ENCODE measurements at places on chromosomes 11 and 22.

DNA sequence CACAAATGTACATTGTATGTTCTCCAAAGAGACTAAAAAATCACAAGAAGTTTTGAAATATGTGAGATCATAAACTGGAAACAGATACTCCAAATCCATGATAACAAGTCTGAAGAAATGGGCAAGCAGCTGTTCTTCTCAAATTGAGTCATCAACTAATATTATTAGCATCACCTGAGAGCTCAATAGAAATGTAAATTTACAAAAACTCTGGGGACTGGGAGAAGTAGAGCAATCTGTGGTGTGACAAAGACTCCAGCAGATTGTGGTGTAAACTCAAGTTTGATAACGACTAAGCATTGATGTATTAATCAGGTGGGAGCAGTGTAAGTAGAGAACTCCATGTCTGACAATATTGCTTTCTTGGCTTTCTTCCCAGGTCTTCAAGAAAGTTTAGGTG lies 53.2 kb downstream of the GLYATL1 start:
- DNase-seq = no peak

DNA sequence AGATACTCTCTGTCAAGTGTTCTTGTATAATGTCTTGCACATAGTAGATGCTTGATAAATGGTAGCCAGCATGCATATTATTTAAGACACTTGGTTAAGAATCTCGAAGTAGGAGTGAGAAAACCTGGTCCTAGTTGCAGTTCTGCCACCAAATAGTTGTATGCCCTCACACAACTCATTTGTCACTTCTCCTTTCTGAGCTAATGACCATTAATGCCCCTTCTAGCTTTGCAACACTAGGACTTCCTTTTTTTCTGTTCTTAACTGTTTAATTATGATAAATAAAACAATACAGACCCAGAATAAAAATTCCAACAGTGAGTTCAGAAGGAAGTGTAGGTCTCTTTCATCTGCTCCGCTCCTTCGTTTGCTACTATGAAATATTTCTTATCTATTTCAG lies 453.6 kb downstream of the TMEM135 start:
- DNase-seq = no peak

DNA sequence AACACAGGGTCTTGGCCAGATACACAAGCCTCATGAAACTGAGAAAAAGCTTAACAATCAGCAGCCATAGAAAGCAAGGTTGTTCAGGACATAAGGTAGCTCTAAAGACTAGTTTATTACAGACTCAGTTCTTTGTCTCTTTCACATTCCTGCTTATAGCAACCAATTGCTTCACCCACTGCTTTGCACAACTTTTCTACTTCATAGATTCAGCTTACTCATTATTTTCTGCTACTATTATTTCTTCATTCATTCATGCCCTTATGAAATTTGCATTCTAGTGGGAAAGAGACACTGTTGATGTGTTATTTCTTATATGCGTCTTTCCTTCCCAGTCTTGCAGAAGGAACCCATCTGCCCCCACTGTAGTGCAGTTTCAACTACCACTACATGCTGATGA lies 4.7 kb downstream of the CCDC34 start:
- DNase-seq = no peak

- no peak for DNase-seq
Observed at GRCh38 chr11:64444838-64445441, 86.0 kb downstream of the RPS6KA4 start.

DNA sequence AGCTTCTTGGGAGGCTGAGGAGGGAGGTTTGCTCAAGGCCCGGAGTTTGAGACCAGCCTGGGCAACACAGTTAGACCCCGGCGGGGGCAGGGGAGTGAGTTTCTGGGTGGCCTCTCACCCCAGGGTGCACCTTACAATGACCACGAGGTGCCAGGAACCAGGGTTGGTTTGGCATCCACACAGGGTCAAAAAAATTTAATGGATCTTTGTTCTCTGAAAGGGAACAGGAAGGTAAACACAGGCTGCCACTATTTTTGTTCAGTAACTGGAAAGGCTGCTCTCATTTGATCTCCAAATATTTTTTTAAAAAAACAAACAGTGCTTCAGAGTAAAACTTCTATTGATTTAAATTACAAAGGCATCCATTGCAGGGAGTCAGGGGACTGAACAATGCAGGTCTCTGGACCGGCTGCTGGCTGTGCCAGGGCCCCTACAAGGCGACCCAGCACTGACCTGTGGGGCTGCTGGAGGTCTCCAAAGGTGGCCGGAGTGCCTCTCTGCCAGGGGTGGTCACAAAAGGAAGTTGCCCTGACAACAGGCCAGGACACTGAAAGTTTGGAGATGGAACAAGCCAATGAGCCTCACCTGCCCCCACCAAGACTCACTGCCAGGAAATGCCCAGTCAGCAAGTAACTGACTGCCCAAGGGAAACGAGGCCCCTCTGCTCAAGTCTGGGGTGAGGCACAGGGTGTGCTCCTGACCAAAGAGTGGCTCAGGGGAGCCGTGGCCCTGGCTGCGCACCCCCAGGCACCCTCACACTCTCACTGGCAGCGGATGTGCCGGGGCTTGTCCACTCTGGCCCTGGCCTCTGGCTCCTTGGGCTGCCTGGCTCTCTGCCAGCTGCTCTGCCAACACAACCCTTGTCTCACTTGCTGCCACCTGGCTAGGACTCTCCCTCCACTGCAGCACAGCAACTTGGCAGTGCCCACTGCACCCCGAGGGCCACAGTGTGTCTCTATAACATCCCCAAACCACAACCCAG lies 51.8 kb downstream of the ARFGAP3 start:
- no peak for DNase-seq

GRCh38 chr11:47791774-47792430 lies 24.8 kb upstream of the FNBP4 start:
- DNase-seq = no peak

DNA sequence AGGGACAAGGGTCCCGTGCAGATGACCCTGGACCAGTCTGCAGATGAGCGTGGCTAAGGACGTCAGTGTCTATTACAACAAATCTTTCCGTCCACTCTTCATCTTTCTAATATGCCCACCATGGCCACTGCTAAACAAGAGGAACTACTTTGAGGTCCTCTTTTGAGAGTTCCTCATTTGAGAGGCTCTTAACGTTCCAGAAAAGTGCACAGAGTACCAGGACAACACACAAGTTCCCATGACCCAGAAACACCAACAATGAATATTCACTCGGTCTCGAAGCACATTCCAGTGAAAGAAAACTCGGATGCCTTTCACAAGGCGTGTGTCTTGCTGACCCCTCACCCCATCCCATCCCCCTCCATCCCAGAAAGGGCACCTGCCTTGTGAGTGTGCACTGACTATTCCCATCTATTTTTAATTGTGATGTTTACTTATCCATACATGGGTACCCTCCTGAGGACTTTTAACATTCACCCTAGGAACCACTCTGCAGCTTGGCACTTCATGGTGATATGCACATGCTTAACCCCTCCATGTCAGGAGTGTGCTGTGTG lies 157.0 kb downstream of the SHANK2 start:
- no peak for DNase-seq

All from kidney glomerular epithelial cell (primary cell).